ENCODE measurements at places on chromosomes 13 and 19.

DNA sequence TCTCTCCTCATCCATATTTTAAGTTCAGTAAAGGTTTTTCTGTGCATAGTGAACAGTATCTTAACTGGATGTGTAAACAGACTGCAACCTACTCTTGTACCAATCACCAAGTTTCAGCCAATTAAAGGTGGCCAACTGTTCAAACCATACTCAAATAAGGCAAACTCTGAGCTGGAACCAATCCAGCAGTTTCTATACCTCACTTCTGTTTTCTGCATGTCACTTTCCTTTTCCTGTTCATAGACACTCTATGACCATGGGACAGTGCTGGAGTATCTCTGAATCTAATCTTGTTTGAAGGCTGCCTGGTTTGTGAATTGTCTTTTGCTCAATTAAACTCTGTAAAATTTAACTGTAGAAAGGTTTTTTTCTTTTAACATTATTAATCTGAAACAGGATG is 470.3 kb upstream of the SLITRK6 start:
- DNase-seq, result no peak

DNA sequence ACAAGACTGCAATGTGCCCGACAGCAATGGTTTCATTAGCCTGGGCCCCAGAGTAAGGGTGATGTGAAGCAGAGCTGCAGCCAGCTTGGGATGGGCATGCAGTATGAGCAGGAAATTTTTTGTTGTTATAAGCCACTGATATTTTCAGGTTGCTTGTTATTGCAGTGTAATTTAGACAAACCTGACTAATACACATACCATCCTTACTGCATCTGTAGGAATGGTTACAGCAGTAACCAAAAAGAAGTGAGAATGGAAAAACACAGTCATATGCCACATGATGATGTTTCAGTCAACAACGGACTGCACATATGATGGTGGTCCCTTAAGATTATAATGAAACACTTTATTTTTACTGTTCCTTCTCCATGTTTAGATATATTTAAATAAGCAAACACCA is 8.6 kb upstream of the POMP start:
- DNase-seq, result no peak

DNA sequence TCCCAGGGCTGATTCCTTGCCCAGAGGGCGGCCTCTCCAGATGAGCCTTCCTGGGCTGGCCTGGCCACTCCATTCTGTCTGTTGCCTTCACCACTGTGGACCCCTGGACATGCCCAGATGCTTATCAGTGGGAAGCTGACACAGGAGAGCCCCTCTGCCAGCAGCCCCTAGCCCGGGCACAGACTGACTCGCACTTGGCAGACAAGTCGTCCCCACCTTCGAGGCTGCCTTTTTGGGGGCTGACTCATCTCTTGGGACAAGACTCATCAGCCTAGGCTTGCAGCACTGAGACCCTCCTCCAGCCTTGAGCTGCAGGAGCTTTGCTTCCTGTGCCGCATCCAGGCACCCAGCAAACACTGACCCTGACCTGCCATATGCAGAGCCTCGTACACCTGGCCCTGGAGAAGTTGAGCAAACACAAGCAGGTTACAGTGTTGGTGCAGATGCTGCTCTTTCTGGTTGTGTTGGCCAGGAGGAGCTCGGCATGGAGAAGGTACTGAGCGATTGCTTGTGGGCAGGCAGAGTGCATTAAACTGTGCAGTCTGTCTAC is 8.1 kb downstream of the CHST8 start:
- DNase-seq, result no peak

GRCh38 chr13:29355029-29355428 is 240.5 kb downstream of the SLC7A1 start:
- no peak for DNase-seq

GRCh38 chr19:41863209-41863931 is 3.3 kb downstream of the RPS19 start:
- DNase-seq, result no peak

GRCh38 chr13:30421093-30422053 is 920 bp upstream of the UBE2L5 start:
- peak; percentile 72 for DNase-seq

GRCh38 chr13:48950501-48950875 is 25.2 kb upstream of the FNDC3A start:
- peak; percentile 66 for DNase-seq

DNA sequence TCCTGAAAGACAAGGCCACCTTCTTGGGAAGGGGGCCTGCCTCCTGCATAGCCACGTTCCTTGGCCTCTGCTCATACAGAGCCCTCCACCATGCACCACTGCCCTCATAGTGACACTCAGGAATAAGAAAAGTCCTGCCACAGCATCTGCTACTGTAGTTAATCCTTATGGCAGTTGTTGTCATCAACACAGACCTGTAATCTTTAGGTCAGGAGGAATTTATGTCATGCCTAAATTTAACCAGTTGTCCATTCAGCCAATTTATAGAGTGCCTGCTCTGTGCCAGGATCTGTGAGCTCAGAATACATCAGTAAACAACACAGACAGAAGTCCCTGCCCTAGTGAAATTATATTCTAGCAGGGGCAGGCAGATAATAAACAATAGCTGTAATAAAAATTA is 44.4 kb downstream of the FAM124A start:
- no peak for DNase-seq

DNA sequence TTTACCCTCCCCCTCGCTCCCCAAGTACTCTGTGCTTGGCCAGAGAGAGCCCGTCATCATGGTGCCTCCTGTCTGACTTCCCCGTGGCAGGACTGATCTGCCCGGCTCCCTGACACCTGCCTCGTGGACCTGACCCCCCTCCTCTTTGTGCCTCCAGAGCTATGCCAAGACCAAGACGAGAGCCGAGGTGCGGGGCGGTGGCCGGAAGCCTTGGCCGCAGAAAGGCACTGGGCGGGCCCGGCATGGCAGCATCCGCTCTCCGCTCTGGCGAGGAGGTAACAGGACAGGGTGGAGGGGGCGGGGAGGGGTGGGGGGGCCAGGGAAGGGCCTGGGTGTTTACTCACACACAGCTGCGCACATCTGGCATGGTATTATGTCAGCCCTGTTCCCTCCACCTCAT is 4.5 kb downstream of the MRPL4 start:
- no peak for DNase-seq

GRCh38 chr19:5076440-5077208 is 107.7 kb downstream of the KDM4B start:
- DNase-seq, result no peak

DNA sequence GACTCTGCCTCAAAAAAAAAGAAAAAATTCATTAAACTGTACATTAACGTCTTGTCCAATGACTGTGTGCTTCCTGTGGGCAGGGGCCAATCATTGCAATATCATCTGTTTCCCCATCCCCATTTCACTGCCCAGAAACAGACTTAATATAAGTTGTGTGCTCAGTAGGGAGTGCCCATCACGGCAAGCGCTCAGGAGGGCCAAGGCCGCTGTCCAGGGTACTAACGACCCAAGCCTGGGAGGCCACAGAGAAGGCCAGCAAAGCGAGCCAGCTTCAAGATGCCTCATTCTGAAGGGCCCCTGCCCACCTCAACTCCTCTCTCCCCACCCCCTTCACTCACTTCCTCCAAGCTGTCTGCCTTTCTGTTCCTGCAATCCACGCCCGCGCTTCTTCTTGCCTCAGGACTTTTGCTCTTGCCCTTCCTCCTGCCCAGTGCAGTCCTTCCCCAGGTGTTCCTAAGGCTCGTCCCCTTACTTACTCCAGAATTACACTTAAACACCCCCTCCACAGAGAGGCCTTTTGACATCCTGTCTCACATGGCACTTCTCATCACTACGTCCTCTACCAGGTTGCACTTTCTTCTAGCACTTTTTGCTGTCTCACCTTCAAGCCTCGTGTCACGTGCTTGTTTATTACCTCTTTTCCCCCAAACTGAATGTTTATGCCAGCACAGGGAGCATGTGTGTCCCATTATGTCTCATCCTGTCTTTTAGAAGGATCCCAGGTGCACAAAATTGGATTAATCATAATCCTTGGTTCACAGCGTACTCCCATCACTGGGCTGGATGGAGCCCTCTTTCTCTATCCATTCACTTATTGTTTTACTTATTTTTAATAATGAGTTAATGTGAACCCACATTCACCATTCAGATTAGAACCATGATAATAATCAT is 11.3 kb upstream of the POU2F2 start:
- no peak for DNase-seq

DNA sequence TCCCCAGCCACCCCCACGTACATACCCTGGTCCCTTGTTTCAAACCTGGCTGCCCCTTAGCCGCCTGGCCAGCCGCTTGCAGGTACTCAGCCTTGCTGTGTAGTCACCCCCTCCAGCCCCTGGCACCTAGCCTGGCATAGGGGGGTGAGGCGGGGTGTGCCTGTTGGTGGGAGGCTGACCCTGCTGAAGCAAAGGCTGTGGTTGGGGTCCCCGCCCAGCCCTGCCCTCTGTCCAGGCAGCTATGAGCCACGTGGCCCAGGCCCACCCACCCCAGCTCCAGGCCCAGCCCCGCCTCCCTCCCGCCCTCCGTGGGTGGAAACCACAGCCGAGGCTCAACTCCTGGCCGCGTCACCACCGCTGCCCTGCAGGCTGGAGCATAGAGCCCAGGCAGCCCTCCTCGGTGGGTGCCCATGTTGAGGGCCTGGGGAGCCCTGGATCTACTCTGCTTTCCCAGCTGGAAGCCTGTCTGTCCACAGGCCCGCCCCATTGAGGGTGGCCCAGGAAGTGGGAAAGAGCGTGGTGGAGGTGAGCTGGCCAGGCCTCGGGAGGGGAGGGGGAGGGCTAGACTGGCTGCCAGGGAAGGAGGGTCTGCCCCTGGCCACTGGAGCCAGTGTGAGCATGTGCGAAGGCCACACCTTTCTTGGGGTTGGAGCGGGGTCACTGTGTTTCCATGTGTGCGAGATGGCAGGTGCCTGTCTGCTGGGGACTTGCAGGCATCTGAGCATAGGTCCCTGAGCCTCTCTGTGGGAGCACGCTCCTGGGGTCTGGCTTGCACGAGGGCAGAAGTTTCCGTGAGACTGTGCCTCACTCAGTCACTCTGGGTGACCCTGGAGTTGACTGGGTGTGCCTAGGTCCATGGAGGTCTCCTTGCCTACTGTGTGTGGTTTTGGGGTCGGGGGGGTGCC is 31.0 kb downstream of the PAK4 start:
- DNase-seq, result peak; percentile 30

GRCh38 chr19:29096896-29097295 is 116.1 kb downstream of the UQCRFS1 start:
- DNase-seq, result no peak

GRCh38 chr13:27970382-27971235 is 1.5 kb upstream of the CDX2 start:
- DNase-seq, result no peak

DNA sequence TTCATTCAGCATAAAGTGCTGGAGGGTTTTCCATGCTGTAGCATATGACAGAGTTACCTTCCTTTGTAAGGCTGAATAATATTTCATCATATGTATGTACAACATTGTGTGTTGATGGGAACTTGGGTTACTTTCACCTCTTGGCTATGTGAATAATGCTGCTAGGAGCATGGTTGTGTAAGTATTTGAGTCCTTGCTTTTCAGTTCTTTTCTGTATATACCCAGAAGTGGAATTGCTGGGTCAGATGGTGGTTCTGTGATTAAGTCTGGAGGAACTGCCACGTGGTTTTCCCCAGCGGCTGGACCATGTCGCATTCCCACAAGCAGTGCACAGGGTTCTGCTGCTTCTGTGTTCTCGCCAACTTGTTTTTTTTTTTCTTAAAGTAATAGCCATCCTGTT is 101.2 kb upstream of the TEX29 start:
- no peak for DNase-seq

- DNase-seq, result no peak
Measured at GRCh38 chr19:46447824-46448223, 19.1 kb upstream of the PNMA8C start.

- no peak for DNase-seq
Measured at GRCh38 chr19:18896421-18896841, 473 bp upstream of the CERS1 start.

DNA sequence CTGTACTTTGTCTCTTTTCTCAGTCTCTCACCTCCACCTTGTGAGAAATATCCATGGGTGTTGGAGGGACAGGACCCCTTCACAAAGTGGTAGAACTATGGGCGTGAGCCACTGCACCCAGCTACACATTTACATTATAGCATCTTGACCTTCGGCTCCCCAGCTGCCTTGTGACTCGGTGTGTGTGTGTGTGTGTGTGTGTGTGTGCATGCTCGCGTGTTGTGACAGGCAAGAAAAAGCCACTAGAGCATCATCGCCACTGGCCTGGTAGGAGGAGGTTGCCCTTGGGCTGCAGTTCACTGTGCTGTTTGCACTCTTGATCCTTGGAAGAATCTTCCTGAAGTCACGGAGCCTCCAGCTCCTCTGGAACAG is 13.7 kb upstream of the ZNF888 start:
- DNase-seq, result no peak

DNA sequence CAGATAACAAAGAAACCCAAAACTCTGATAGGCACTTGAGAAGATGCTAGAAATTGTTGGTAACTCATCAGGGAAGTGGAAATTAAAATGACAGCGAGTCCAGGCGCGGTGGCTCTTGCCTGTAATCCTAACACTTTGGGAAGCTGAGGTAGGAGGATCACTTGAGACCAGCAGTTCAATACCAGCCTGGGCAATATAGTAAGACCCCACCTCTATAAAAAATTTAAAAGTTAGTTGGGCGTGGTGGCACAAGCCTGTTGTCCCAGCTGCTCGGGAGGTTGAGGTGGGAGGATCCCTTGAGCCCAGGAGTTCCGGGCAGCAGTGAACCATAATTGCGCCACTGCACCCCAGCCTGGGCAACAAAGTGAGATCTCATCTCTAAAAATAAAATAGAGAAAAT is 2.6 kb upstream of the RYR1 start:
- DNase-seq, result no peak

GRCh38 chr13:50649211-50649610 is 194.3 kb downstream of the DLEU7 start:
- DNase-seq, result no peak

DNA sequence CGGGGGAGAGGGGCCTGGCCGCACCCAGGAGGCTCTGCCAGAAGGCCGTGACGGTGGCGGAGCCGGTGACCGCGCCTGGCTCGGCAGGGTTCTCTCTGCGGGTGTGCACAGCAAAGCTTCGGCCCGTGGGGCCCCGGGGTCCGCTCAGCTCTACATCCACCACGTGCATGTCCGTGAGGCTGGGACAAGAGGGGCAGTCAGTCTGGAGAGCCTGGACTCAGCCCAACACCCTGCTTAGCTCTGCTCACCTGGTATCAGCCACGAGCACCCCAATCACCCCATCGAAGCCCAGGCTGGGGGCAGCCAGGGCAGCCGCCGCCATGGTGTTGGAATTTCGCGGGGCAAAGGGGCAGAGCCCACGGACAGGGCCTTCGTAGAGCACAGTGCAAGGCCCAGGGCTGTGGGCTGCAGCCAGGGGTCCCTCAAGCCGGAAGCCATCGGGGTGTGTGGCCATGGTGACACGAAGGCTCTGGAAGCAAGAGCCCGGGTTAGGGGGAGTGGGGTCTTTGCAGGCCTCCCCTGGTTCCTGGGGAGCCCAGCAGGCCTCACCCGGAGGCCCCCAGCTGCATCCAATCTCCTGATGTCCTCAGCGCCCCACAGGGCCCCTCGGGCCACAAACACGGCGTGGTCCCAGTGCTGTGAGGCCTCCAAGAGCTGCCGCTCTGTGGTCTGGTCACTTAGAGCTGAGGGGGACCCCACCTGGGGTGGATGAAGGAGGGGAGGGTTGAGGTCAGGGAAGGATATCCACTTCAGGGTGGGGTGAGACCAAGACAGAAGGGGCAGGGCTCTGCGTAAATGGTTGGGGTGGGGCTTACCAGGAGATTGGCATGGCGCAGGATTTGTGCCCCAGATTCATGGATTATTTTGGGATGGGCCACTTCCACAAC is 1.4 kb downstream of the ASPDH start:
- DNase-seq, result no peak

- DNase-seq, result no peak
Measured at GRCh38 chr19:42129399-42130253, 2.6 kb downstream of the POU2F2 start.

- peak; percentile 29 for DNase-seq
Measured at GRCh38 chr13:88840085-88840484, 1168.9 kb downstream of the SLITRK5 start.

Data from HT1080 (cell line).